Cardiac septum (tissue), 1 donor: ENCODE measurements at places on chromosomes 6 and 20. TPM values are rescaled to one million over a fixed set of nuclear protein-coding genes. Genes with fewer than 3 reads are reported as not detected.

The HLA-DQA1 gene
- total RNA-seq = 5.2 TPM

The CCN6 gene
- total RNA-seq = not detected

The DNMT3B gene
- 0.62 TPM for total RNA-seq

The FAM209A gene
- not detected for total RNA-seq

The MATN4 gene
- not detected for total RNA-seq

The MICB gene
- 1.9 TPM for total RNA-seq

DNA sequence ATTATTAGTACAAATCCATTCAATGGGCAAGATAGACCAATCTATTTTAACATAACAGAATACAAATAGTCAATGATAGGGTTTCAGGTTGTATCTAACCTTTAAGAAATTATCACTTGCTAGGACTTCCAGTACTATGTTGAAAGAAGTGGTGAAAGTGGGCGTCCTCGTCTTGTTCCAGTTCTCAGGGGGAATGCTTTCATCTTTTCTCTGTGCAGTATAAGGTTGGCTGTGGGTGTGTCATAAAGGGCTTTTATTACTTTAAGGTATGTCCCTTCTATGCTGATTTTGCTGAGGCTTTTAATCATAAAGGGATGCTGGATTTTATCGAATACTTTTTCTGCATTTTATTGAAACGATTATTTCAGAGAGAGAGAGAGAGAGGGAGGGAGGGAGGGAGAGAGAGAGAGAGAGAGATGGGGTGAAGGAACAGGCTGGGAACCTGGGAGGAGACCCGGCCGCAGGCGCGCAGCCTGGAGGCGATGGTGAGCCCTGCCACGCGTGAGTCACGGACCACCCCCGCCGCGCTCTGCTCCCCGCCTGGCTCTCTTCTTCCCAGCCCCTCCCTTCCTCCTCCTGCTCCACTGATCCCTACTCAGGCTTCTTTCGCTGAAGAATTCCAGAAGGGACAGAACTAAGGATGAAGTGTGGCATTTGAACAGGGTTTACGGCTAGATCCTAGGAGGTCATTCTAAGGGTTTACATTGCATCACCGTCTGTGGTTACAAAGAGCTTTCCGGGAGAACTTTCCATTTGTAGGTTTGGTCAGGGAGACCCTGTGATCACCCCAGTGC, 45.5 kb upstream of the HLA-E start:
- no peak for DNase-seq

GRCh38 chr6:20208687-20209378, 3.4 kb downstream of the MBOAT1 start:
- no peak for DNase-seq

GRCh38 chr6:27623103-27623502, 150.2 kb upstream of the ZNF184 start:
- no peak for DNase-seq

- no peak for DNase-seq
Measured at GRCh38 chr6:41426888-41427641, 91.7 kb downstream of the NCR2 start.

GRCh38 chr20:50310673-50311051, 120.0 kb downstream of the CEBPB start:
- DNase-seq = no peak

- no peak for DNase-seq
Measured at GRCh38 chr6:3284436-3284876, 25.7 kb downstream of the PSMG4 start.

DNA sequence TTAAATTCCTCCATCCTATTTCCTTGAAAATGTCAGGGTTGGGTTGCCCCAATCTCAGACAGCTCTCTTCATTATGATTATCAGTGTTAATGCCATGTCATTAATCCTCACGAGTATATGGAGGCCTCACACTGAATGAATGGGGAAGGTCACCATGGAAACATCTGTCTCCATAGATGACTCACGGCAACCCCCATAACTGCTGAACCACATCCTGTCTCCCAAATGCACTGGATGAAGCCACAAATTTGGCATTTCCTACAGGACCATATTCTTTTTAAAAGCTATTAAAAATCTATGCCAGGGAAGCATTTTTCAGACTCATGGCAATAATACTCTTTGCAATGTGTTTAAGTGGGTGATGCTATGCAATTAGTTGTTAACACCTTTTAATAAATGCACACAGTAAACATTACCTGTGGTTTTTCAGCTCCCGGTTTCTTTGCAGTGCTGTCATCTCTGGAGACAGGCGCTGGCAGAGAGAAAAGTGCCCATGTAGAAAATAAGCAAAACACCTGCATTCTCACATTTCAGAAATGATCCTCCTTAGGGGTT, 80.1 kb upstream of the PTPRK start:
- DNase-seq = no peak
